ENCODE measurements at places on chromosomes 16 and 17.

GRCh38 chr17:396788-397187 lies 44.2 kb upstream of the RPH3AL start:
- no peak for DNase-seq

GRCh38 chr16:31458073-31458843 lies 1.0 kb upstream of the ARMC5 start:
- DNase-seq: no peak

GRCh38 chr16:68931196-68931595 lies 87.9 kb downstream of the TANGO6 start:
- no peak for DNase-seq

DNA sequence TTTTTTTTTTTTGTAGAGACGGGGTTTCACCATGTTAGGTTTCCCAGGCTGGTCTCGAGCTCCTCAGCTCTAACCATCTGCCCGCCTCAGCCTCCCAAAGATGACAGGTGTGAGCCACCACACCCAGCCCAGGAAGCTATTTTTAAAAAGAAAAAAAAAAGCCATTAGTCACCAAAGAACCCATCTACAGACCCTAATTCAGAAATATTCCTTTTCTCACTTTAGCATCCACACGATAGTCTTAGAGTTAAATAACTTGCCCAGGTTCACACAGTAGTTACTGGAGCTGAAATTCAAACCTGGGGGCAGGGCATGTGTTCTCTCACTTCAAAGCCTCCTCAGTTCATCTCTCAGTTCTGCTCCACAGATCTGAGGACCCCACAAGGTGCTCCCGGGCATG lies 70.3 kb upstream of the NOL11 start:
- no peak for DNase-seq

DNA sequence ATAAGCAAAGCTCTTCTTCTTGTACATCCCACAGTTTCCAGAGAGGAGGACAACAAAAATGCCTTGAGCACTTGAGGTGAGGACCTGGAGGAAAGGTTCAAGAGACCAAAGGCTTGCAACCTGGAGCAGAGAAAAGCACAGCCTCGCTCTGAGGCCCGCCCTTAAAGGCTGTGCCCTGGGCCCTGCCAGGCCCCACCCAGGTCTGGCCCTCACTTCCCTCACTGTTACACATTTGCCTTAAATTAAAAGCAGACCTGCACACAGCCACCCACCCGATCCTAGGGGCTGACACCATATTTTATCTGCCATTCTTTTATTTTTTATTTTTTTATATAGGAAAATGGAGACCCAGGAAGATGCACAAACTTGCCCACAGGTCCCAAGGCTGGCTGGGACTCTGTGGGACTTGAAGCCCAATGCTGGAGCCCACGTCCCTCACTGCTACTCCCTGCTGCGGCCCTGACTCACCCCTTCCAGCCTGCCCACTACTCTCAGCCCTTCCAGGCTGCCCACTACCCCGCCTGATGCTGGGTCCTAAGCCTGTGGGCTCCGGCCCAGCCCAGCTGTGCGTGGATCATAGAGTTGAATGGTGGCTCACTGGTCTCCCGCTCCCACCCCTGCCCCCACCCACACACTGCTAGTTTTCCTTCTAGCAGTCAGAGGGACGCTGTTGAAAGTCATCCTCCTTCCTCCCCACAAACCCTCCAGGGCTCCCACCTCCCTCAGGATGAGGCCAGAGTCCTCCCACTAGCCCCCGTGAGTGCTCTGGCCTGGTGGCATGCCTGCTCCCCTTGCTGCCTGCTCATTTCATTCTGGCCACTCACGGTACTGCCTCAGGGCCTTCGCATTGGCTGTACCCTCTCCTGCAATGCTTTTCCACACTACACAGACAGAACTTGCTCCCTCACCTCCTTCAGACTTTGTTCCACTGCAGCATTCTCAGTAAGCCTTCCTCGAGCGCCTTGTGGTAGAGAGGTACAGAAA lies 77.6 kb upstream of the MED9 start:
- no peak for DNase-seq

DNA sequence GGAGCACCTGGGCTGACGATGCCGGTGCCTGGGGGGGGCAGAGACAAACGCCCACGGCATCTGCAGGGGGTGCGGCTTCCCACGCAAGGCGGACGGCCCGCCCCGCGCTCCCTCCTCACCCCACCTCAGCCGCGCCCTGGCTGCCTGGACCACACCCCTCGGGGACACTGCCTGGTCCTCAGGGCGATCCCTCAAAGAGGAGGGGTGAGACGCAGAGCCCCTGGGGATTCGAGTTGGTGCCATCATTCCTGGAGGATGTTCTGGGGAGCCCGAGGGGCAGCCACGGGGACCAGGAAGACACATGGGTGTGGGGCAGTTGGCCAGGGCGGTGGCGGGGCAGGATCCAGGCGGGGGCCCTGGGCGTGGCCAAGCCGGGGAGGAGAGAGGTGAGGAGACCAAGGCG lies 3.9 kb downstream of the IGFALS start:
- no peak for DNase-seq

Data from activated CD4-positive, alpha-beta T cell treated with anti-CD3 and anti-CD28 coated beads for 24 hours (primary cell).